ENCODE measurements at places on chromosomes 7 and 10. TPM values are rescaled to one million over a fixed set of nuclear protein-coding genes. Genes with fewer than 3 reads are reported as not detected.

DNA sequence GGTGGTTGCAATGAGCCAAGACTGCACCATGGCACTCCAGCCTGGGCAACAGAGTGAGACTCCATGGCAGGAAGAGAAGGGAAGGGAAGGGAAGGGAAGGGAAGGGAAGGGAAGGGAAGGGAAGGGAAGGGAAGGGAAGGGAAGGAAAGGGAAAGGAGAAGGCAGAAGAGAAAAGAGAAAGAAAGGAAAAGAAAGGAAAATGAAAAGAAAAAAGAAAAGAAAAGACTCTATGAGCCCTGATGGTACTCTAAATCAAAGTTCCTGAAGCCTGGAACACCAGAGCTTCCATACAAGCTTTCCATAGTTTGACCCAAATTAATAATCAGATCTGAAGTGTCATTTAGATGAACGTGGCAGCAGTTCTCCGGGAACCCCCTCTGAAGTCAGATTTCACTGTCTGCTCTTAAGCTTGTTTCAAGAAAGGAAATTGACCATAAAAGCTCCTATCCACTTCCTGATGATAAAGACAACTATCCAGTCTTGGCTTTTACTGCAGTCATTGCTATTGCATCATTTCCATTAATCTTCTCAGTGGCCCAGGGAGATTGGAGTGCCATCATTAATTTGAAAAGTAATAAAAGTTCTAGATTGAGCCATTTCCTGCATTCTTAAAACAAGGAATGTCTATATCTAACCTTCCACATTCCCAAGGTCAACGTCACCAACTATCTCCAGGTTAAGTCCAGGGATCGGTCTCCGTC lies 44.2 kb upstream of the FRMD4A start:
- DNase-seq, result no peak

DNA sequence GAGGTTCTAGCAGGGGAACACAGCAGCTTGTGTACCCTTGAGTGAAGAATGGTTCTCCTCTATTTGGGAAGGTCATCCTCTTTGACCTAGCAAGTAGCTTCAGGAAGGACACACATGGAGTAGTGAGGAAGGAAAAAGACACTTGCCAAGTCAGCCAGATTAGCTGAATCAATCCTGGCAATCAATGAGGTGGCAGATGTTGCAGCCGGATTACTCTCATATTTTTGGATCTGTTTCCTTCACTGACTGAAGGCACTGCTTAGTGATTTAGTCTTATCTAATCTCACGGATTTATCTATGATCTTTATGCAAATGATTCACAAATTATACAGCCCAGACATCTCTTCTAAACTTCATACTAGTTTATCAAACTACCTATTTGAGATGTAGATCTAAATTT lies 218.8 kb downstream of the GPR158 start:
- no peak for DNase-seq

DNA sequence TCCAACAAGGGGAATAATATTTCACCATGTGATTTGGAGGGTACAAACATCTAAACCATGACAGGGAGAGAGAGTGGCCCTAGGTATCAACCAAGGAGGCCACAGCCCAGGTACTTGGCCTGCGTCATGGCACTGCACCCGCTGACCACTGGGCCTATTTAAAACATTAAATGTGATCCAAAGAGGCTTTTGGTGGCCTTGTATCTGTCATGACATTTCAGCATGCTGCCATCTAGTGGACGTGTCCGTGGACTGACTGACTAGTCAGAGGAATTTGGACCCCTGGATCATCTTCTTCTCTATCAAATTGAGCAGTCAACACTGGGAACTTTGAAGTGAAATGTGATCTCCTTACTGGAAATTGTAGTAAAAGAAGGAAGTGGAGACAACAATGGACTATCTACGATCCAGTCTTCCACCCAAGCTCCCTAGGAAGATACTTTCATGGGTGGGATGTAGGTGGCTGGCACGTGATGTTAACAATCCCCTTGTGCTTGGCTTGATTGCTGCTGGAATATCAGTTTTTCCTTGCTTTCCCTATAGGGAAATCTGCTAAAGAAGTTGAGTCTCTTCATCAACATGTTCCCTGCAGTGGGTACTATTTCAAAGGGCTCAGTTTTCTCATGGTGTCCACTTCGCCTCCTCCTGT lies 24.6 kb upstream of the ITGA8 start:
- no peak for DNase-seq

DNA sequence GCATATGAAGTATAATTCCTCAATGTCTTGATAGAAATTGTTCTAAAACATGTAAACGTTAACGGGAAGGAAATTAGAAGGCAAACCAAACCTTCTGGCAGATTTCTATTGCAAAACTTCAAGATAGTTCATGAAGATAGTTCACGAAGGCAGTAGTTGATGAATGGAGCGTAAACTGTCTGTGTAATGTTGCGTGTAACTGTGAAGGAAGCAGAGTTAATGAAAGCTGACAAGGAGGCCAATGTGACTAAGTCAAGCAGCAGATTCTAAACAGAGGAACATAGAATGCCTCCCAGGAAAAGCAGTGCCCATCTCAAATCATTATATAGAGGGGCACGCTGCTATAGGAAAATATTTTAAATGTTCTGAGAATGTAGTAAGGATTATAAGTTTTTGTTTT lies 659.7 kb upstream of the IGFBP3 start:
- no peak for DNase-seq

- no peak for DNase-seq
Observed at GRCh38 chr10:6102128-6102527, 13.3 kb downstream of the RBM17 start.

DNA sequence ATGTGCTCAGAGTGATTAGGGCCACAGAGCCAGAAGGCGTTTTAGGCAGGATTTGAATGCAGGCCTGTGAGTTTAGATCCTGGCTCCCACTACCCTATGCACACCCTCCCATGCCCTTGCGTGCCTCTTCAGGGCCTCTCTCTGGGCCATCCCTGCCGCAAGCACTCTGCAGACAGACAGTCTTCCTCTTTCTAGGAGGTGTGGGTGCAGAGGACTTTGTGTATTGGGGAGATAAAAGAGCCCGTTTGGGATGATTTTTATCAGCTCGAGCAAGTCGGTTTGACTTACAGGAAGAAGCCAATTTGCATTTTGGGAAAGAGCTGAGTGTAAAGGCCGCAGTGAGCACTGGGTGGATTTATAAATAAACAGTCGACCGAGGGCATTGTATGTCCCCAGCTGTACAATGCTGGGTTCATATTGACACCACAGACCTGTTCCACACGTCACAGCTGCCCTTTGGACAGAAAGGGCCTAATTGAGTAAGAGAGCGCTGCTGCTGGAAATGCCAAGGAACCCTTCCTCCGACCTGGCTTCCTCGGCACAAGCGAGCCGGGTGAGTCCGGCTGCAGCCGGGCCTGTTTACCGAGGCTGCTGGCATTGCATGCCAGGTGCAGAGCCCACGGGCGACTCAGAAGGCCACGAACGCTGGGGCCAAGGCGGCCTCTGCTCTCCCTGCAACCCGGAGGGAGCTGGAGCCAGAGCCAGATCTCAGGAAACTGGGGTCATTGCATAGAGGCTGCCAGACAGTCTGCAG lies 25.1 kb downstream of the ZMIZ1 start:
- DNase-seq, result peak; percentile 67

DNA sequence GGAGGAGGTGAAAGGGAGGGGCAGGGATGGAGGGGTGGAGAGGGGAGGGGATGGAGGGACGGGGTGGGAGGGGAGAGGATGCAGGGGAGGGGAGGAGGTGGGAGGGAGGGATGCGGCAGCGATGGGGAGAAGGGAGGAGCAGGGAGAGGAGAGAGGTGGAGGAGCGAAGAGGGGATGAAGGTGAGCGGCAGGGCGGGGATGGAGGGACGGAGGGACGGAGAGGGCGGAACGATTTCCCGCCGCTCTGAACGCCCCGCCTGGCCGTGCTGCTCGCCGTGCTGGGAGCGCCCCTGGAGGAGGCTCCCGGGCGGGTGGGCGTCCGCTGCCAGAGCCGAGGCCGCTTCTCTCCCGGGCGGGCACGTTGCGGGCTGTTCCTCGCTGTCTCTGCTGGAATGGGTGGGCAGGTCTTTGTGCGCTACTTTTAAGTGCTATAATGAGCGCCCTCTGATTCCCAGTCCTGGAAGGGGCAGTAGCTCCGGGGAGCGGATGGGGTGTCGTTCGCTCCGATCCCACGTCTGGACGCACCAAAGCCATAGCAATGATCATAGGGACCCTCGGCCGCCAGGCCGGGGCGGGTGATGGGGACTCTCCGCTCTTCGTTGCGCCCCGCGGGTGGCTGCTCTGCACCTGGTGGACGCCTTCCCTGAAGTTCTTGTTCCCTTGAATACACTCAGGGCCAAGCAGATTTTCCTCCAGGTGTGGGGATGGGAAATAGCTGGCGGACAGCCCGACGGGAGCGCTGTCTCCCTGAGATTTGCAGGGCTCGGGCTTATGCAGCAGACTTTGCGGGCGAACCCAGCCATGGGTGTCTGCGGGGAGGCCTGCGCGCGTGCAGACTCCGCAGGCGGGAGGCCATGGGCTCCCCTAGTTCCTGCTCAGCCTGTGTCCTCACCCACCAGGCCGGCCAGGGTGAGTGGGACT lies 81.1 kb upstream of the CPXM2 start:
- DNase-seq, result no peak

- no peak for DNase-seq
Observed at GRCh38 chr7:151631570-151631952, 111.9 kb upstream of the RHEB start.

DNA sequence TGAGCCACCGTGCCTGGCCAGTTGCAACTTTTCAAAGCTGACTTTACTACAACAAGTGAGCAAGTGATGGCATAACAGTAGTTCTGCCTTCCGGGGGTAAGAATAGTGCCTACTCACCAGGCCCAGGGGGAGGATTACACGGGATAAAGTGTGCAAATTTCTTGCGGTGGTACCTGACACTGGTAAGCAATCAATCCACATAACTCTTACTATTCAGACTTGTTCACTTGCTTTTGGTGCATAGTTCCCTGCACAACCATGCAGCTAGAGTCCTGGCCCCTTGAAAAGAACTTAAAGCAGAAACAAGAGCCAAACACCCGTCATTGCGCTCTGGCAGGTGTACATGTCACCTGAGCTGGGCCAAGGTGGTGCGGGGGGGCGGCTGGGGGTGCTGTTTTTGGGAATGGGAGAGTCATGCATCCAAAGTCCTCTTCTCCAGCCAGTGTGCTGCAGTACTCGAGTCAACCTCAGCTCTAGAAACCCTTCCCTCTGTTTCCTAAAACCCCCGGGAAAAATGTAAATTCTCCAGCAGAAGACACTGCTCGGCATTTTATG lies 5.4 kb upstream of the COBL start:
- no peak for DNase-seq

DNA sequence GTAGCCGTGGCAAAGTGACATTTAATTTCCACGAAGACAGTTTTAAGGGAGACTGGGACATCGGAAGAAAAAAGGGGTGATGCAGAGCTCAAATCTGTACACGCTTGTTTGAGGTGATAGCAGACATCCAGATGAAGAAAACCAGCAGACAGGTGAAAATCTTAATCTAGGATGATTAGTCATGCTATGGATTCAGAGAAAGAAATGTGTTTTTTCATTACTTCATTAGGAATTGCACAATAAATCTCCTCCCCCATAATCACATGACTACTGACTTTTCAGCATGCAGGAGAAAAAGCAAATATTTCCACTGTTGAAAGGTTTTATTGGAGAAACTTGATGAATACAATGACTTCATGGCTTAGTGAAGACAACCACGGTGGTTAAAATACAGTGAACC lies 2.5 kb downstream of the NUDT5 start:
- no peak for DNase-seq

DNA sequence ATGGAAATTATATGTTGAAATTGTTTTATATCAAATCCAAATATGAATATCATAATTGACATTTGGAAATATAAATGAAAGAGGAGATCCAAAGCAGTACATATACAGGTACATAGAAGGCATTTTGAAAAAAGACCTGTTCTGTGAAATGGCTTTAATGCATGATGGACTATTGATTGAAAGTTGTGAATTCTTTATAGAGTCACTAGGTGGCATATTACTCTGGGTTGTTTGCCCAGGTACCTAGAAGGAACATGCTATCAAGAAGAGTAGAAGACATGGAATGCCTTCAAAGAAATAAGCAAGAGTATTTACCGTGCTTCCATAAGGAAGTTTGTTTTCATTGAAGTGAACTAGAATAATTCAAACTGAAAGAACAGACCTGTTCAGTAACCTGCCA lies 160.0 kb upstream of the ANK3 start:
- DNase-seq, result no peak

DNA sequence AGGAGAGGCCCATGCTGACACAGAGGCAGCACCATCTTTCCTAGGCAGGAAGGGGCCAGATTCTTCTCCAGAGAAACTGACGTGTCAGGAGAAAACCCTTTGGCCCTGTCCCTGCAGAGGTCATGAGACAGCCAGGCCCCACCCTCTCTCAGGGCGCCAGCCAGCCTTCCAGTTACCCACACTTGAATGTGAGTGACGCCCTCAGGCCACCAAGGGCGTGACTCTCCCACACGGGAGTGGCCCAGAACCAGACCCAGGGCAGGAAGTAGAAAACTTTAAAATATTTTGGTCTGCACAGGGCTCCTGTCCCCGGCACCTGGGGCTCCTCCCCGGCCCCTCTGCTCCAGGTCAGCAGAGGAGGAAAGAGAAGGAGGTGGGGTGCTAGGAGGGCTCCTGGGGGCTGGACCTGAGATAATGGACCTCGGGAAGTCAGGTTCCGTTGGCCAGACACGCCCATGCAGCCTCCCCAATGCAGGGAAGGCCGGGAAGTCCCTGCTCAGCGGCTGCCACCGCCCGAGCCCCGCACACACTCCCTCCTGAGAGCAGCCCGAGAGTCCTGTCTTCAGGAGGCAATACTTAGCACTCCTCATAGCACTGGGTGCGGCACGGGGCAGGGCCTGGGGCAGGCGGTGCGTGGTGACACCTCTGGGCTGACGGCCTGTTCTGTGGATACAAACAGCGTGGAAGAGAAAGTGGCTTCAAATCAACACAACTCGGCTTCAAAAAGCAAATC lies 67.0 kb upstream of the CFAP46 start:
- no peak for DNase-seq

DNA sequence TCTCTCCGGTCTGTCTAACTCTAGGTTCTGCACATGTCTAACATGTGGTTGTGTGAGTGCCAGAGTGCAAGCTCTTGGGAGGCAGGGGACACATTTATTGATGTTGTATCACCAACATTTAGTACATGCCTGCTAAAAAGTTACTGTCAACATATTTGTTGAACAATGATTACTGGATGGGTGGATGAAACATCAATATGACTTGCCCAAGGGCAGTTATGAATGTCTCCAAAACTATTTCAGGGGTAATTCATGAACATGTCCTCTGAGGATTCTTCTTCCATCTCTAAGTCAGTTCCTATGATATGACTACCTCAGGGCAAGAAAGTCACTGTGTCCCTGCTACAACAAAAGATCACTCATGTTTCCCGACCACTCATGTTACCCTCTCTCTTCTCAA lies 91.3 kb upstream of the STEAP1B start:
- DNase-seq, result no peak

- no peak for DNase-seq
Observed at GRCh38 chr7:7756577-7756976, 38.2 kb upstream of the RPA3 start.

- no peak for DNase-seq
Observed at GRCh38 chr10:72255977-72256729, 17.6 kb upstream of the DDIT4 start.

Gene CABCOCO1
- not detected for total RNA-seq

Gene IL15RA
- 28.8 TPM for total RNA-seq

Gene TPK1
- total RNA-seq, result 7.9 TPM

Gene MYL10
- not detected for total RNA-seq

Gene SPDYE1
- total RNA-seq, result not detected

Gene PNLIP
- not detected for total RNA-seq

All from uterus (tissue), 4 donors.